Sigmoid colon (tissue), 7 donors: ENCODE measurements at places on chromosomes 6 and 20. TPM values are rescaled to one million over a fixed set of nuclear protein-coding genes. Genes with fewer than 3 reads are reported as not detected.

C6orf58 gene
- not detected for total RNA-seq

CTCFL gene
- not detected for total RNA-seq

TRIM40 gene
- not detected for total RNA-seq

ETV7 gene
- 0.36 TPM for total RNA-seq

CST4 gene
- not detected for total RNA-seq

TRIM10 gene
- total RNA-seq: not detected

HFE gene
- total RNA-seq: 7.8 TPM

ULBP2 gene
- not detected for total RNA-seq

- H3K27ac ChIP-seq: peak overlapping the region; percentile 85
- H3K4me3 ChIP-seq: no peak overlapping the region
- peak; percentile 81 for DNase-seq
- peaks cover 2% of the 10 kb centered on the region for H3K4me1 ChIP-seq
Observed at GRCh38 chr6:108592371-108593337, 31.9 kb downstream of the FOXO3 start.

DNA sequence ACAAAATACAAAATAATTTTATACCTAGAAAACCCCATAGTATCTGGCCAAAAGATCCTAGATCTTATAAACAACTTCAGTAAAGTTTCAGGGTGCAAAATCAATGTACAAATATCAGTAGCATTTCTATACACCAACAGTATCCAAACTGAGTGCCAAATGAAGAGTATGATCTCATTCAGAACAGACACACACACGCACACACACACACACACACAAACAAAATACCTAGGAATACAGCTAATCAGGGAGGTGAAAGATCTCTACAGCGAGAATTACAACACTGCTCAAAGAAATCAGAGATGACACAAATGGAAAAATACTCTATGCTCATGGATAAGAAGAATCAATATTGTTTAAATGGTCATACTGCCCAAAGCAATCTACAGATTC is 49.2 kb downstream of the TOMM6 start:
- no peaks in the 10 kb centered on the region for H3K27me3 ChIP-seq
- no peaks in the 10 kb centered on the region for H3K4me1 ChIP-seq
- H3K36me3 ChIP-seq: no peaks in the 10 kb centered on the region

DNA sequence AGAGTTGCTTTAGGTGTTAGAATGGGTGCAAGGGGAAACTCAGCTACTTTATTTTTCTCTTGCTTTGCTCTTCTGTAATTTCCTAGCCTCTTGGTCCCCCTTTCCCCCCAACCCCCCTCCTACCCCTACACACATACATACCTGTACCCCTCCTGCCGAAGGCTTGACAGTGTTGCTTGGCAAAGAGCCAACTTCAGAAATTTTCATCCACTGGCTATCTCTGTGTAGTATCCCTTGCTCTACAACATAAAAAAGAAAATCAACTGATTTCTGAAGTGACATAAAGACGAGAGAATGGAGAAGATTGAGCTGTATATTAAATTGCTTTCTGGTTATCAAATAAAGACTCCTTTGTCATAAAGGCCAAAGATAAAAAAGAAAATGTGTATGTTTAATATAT is 498.1 kb upstream of the SOX4 start:
- H3K4me1 ChIP-seq: no peaks in the 10 kb centered on the region
- H3K27ac ChIP-seq: no peak overlapping the region
- no peak overlapping the region for H3K4me3 ChIP-seq

DNA sequence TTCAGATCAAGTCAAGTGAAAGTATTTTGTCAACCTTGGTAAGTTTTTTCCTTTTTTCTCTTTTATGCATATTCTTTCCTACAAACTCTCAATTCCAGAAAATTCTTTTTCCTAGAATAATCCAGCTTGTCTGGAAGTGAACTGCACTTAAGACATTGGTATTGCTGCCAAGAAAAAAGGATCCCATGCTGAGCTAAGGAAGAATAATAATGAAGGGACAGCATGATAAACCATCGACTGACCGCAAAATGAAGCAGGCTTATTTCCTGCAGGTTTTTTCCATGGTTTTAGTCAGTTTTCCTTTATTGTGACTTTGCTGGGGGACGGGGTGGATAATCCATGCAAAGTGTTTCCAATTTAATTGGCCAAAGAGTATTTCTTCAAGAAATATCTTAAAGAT is 857.6 kb upstream of the SLC35B3 start:
- no peak for DNase-seq
- H3K27ac ChIP-seq: no peak overlapping the region
- no peak overlapping the region for H3K4me3 ChIP-seq
- H3K27me3 ChIP-seq: no peaks in the 10 kb centered on the region
- no peaks in the 10 kb centered on the region for H3K36me3 ChIP-seq

GRCh38 chr20:21523895-21524294 is 10.0 kb upstream of the NKX2-2 start:
- H3K4me3 ChIP-seq: no peak overlapping the region
- peaks cover 15% of the 10 kb centered on the region for H3K4me1 ChIP-seq
- no peak overlapping the region for H3K27ac ChIP-seq

DNA sequence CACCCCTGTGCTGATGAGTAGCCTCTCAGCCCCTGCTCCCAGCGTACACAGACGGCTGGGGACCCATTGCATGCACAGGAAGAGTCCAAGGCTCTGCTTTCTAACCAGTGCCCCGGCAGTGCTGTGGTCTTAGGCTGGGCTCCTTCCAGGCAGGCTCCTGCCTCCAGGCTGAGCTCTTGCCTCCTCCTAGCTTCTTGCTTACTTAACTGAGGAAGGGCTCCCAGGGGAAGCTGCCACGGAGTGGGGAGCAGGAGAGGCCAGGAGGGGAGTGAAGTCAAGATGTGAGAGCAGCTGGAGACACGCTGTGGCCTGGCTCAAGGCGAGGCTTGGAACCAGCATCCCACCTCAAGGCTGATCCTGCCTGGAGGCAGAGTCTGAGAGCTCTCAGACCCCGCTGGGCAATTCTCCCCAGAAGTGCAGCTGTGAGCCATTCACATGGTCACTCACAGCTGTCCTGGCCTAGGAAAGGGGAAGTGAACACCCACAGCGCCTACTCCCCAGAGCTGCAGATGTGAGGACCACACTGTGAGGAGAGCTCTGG is 141.0 kb downstream of the TBXT start:
- DNase-seq: no peak
- H3K27ac ChIP-seq: no peak overlapping the region
- no peak overlapping the region for H3K4me3 ChIP-seq

DNA sequence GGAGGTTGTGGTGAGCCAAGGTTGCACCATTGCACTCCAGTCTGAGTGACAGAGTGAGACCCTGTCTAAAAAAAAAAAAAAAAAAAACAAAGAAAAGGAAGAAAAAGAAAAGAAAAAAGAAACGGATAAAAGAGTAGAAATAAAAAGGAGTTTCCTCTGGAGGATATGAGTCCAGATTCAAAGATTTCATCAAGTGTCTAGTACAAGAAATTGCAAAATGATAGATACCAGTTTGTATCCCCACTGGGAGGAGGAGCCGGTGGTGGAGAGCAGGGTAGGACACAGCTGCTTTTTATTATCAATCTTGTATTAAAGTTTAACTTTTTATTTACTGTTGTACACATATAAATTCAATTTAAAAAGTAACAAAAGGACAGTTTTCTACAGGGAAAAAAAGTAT is 113.9 kb downstream of the BMP7 start:
- DNase-seq: no peak
- no peaks in the 10 kb centered on the region for H3K36me3 ChIP-seq
- no peak overlapping the region for H3K27ac ChIP-seq
- no peaks in the 10 kb centered on the region for H3K27me3 ChIP-seq
- peaks cover 7% of the 10 kb centered on the region for H3K4me1 ChIP-seq

- H3K4me1 ChIP-seq: peaks cover 12% of the 10 kb centered on the region
- peaks cover 4% of the 10 kb centered on the region for H3K27me3 ChIP-seq
- H3K4me3 ChIP-seq: no peak overlapping the region
- DNase-seq: peak; percentile 85
- no peak overlapping the region for H3K27ac ChIP-seq
- no peaks in the 10 kb centered on the region for H3K36me3 ChIP-seq
Observed at GRCh38 chr20:25148181-25148981, 47.1 kb upstream of the ENTPD6 start.

- no peaks in the 10 kb centered on the region for H3K27me3 ChIP-seq
- no peak overlapping the region for H3K27ac ChIP-seq
- H3K4me3 ChIP-seq: no peak overlapping the region
- no peaks in the 10 kb centered on the region for H3K36me3 ChIP-seq
- DNase-seq: no peak
Observed at GRCh38 chr6:161701056-161701455, 427.2 kb upstream of the AGPAT4 start.

DNA sequence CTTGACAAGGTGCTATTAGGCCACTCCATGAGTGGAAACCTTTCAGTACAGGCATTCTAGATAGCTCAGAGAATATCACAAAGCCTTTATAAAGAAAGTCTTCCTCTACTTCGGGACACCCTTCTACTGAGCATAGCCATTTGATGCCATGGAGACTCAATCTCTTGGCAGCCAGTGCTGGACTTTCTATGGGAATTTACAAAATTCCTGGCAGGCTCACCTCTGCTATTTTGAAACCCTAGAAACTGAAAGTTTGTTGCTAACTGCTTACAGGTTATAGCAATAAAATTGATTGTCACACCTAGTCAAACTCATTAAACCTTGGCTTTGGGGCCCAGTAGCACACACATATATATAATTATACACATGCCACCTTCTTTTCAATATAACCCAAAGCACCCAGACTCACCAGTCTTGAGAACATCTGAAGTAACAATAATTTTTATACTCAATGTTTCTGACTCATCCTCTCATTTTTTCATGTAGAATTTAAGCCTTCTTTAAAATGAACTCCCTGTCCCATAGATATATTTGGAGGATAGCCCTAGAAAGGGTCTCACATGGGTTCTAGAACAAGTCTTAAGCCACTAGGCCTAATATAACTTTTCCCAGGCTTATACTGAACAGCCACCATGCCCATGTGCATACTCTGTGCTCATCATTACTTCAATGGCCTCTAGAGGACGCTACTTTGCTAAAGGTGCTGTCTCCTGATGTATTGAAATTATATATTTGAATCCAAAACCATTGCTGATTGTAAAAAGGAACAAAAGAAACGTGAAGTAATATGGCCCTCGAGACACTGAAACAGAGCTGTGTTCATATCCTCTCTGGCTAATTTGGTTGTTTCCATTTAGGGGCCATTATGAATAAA is 368.1 kb upstream of the MARCKS start:
- H3K36me3 ChIP-seq: no peaks in the 10 kb centered on the region
- H3K27me3 ChIP-seq: no peaks in the 10 kb centered on the region
- no peak overlapping the region for H3K4me3 ChIP-seq
- H3K4me1 ChIP-seq: peaks cover 17% of the 10 kb centered on the region
- peak overlapping the region; percentile 33 for H3K27ac ChIP-seq

- peaks cover 81% of the 10 kb centered on the region for H3K4me1 ChIP-seq
- H3K36me3 ChIP-seq: no peaks in the 10 kb centered on the region
- H3K4me3 ChIP-seq: no peak overlapping the region
- no peak for DNase-seq
- H3K27me3 ChIP-seq: no peaks in the 10 kb centered on the region
- peak overlapping the region; percentile 52 for H3K27ac ChIP-seq
Observed at GRCh38 chr6:56759521-56759920, 116.8 kb upstream of the DST start.

DNA sequence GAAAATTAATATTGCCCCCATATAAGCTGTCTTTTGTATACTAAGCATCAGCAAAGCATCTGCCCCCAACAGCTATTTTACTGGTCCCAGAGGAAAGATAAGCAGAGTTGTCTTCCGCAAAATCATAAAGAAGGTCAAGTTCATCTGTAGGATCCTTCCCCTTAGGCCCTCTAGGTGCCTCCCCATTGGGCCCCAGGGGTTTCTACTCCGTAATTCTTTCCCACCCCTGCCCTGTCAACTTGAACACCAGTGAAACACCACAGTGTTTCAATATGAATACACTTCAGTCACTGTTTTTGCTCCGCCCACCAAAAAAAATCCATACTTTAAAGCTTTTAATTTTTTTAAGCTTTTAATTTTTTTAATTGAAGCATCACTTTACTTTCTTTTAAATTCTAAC is 159.2 kb downstream of the ATXN1 start:
- DNase-seq: no peak
- no peaks in the 10 kb centered on the region for H3K27me3 ChIP-seq
- H3K4me3 ChIP-seq: no peak overlapping the region
- H3K4me1 ChIP-seq: no peaks in the 10 kb centered on the region
- H3K36me3 ChIP-seq: no peaks in the 10 kb centered on the region
- no peak overlapping the region for H3K27ac ChIP-seq

- no peaks in the 10 kb centered on the region for H3K27me3 ChIP-seq
- no peaks in the 10 kb centered on the region for H3K4me1 ChIP-seq
- no peak overlapping the region for H3K4me3 ChIP-seq
- no peak for DNase-seq
Observed at GRCh38 chr20:35013421-35014411, 58.0 kb downstream of the MYH7B start.

GRCh38 chr6:48689498-48689897 is 578.5 kb upstream of the PTCHD4 start:
- H3K36me3 ChIP-seq: no peaks in the 10 kb centered on the region
- no peak for DNase-seq
- H3K4me3 ChIP-seq: no peak overlapping the region
- H3K4me1 ChIP-seq: no peaks in the 10 kb centered on the region
- no peaks in the 10 kb centered on the region for H3K27me3 ChIP-seq
- H3K27ac ChIP-seq: no peak overlapping the region

- no peak overlapping the region for H3K4me3 ChIP-seq
- H3K27ac ChIP-seq: no peak overlapping the region
- DNase-seq: no peak
- H3K4me1 ChIP-seq: no peaks in the 10 kb centered on the region
- no peaks in the 10 kb centered on the region for H3K36me3 ChIP-seq
- H3K27me3 ChIP-seq: no peaks in the 10 kb centered on the region
Observed at GRCh38 chr6:97563529-97563928, 280.5 kb upstream of the MMS22L start.

DNA sequence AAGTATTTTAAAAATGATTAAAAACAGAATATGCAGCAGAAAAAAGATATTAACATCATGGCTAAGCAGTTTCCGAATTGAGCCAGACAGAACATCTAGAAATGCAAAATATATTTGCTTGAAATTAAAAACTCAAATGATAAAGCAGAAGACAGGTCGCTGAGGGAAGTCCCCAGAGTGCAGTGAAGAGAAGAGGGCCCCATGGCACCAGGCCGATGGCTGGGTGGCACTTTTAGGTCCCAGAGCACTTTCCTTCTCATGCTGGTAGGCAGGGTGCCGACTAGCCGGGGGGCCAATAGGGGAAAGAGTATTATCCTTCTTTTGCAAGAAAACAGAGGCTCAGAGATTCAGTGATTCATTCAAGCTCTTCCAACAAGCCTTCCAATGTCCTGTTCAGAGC is 58.9 kb downstream of the MYH7B start:
- H3K27me3 ChIP-seq: no peaks in the 10 kb centered on the region
- no peak overlapping the region for H3K27ac ChIP-seq
- DNase-seq: no peak
- H3K36me3 ChIP-seq: peaks cover 55% of the 10 kb centered on the region
- H3K4me3 ChIP-seq: no peak overlapping the region

DNA sequence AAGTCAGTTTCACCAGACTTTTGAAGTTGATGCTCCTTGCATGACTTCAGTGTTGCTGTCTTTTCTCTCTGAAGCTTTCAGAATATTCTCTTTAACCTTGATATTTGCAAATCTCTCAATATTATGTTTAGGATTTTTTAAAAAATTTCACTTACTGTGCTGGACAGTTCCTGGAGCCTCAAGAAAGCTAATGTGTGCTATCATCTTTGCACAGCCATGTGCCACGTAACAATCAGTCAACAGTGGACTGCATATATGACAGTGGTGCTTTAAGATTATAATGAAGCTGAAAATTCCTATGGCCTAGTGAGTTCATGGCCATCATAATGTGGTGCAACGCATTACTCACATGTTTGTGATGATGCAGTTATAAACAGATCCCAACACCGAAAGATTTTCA is 59.1 kb upstream of the OGFRL1 start:
- DNase-seq: no peak
- no peak overlapping the region for H3K27ac ChIP-seq
- no peaks in the 10 kb centered on the region for H3K27me3 ChIP-seq
- H3K36me3 ChIP-seq: no peaks in the 10 kb centered on the region
